SHP77 (cell line): ENCODE measurements at places on chromosomes 4 and X.

DNA sequence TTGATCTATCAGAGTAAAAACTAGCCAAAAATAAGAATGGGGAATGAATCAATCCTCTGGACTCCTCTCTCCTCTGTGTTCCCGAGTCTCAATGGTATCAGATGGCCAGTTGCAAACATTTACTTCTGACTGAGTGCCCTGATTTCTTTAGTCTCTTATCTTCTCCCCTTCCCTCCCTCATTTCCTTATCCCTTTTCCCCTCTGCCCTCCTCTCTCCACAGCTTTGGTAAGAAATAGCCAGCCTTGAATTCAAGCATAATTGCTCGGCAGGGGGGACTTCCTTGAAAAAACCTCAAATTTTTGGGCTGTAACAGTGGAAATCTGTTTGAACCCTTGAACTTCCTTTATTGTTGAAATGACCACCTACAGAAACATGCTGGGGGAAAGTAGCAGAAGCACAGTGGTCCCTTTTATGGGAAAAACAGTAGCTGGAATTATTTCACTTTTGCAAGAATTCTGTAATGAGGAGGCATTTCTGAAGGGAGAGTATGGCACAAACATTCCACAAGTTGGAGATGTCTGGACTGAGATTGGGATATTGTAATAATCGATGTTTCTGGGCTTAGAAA, 40.3 kb downstream of the NHS start:
- no peak for DNase-seq

DNA sequence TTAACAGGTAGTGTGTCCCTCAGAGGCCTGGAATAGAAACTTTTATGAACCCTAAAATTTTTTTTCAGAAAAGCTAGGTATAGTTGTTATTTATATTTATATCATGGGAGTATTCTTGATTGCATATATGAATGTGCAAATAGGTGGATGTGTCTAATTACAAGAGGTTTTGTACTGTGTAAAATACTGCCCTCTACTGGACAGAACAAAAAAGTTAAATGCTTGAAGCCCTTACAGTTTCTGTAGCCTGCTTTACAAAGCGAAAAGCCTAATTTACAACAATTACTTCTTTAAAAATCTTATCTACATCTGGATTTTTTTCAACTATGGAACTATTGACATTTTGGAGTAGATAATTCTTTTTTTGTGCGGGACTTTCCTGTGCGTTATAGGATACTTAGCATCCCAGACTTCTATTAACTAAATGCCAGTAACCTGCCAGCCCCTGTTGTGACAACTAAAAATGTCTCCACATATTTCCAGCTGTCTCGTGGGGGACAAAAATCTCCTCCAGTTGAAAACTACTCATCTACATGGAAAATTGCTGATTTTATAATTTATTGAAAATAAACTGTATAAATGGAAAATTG, 35.1 kb downstream of the ENPEP start:
- DNase-seq = peak; percentile 13

- no peak for DNase-seq
Measured at GRCh38 chrX:46770817-46771163, 11.9 kb upstream of the SLC9A7 start.

- DNase-seq = no peak
Measured at GRCh38 chrX:97529536-97530200, 646.0 kb downstream of the RPA4 start.

DNA sequence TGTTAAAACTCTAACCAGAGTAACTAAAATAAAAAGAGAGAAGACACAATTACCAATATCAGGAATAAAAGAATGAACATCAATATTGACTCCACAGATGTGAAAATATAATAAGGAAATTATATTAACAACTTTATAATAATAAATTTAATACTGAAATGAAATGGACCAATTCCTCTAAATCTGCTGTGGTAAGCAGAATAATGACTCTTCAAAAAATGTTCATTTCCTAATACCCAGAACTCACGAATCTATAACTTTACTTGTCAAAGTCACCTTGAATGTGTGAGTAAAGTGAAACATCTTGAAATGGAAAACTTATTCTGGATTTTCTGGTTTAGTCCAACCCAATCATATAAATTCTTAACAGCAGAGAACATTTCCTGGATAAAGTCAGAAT, 1391.1 kb downstream of the FAM133A start:
- no peak for DNase-seq

GRCh38 chr4:122591196-122591595, 29.7 kb downstream of the IL21 start:
- no peak for DNase-seq

DNA sequence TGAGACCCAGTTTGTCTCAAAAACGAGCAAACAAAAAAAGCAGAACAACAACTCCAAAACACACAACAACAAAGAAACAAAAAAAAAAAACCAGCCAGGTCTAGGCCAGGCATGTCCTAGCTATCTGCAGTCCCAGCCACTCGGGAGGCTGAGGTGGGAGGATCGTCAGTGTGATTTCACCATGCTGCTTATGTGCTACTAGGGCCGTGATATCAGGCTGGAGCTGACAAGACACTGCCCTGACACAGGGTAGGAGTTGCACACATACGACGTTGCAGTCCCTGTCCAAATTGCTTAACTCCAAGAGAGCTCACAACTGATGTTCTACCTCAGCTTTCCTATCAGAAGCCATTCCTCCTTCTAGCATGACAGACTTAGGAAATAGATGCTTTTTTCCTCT, 204.9 kb downstream of the AASDH start:
- DNase-seq = no peak

- DNase-seq = no peak
Measured at GRCh38 chrX:487836-488235, 101.1 kb upstream of the PPP2R3B start.

GRCh38 chr4:121272526-121272925, 108.3 kb downstream of the QRFPR start:
- no peak for DNase-seq

- DNase-seq = no peak
Measured at GRCh38 chr4:99816545-99817308, at the start of gene DAPP1. Gene DAPP1 (plus strand): TSS chr4:99816827. CDS start chr4:99816914, 87 bp downstream.

- no peak for DNase-seq
Measured at GRCh38 chr4:47612116-47613023, 127.3 kb downstream of the ATP10D start.

GRCh38 chrX:50281253-50281652, 76.7 kb downstream of the CCNB3 start:
- DNase-seq = no peak

DNA sequence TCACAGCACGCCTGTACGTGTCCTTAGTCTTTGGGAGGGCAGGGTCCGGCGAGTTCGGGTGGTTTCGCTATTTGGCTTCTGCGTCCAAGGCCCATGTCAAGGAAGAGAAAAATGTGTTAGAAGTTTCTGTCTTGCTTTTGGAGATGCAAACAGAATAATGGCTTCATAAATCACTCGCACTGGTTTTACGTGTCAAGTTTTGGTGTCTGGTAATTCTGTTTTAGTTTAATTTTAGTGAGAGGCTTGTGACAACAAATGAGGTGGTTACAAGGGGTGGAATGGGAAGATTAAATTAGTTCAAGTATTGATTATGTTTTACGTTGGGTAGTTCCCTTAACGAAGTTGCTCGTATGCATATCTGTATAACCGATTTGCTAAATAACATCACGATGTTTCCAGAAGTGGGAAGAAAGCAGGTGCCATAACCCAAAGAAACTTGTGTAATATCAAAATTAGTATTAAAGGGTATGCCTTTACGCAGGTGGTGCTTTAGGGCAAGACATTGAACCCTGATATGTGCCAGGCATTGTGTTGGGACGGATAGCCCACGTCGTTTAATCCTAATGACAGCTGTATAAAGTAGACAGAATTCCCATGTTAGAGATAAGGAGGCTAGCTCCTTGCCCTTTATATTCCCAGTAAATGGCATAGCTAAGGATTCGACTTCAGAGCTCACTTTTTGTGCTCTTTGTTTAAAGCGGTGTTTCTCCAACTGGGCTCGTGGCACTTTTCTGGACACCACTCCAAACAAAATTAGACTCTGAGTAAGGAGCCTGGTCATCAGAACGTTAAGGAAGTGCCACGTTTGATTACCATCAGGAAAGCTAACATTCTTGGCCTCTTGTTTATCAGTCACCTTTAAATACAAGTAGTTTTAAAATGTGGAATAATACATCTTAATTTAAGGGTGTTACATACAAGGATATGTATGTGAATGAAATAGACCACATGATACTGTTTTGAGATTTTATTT, 843 bp downstream of the RPL34 start:
- DNase-seq = no peak

GRCh38 chrX:7090641-7091040, 56.9 kb upstream of the STS start:
- no peak for DNase-seq

GRCh38 chr4:143391895-143392294, 55.2 kb downstream of the GAB1 start:
- no peak for DNase-seq

DNA sequence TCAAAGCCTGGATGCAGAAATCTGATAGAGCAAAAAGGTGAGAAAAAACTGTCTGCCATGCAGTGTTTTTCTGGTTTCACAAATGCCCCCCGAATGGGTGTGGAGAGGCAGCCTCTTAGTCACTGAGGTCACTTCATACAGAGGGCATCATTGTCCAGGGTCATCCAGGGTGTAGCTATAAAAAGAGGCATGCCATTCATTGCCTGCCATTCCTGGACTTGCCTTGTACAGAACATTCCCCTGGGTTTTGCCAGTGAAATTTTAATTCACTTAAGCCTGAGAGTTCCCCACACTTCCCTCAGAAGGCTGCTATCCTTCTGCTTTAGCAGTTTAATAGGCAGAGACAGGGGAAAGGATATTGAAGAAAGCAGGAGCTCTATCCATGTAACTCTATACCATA, 230.3 kb downstream of the UNC5C start:
- no peak for DNase-seq

DNA sequence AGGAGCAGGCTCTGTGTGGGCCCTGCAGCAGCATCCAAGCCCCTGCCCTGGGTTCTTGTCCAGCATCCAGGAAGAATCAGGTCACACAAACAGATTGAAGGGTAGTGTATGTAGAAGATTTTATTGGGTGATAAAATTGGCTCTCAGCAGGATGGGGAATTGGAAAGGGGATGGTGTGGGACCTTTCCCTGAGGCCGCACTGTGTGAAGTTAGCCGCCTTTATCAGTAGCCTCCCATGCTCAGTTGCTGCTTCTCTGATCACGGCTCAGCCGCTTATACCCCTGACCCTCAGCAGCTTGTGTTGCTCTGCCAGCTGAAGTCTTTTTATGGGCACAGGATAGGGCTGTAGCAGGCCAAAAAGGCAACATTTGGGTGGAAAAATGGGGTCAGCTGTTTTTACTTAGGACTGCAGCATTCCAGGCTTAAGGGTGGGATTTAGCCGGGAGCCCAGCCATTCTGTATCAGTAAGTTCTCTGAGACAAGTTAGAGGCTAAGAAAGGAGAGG, 35.2 kb upstream of the CCNG2 start:
- DNase-seq = no peak

DNA sequence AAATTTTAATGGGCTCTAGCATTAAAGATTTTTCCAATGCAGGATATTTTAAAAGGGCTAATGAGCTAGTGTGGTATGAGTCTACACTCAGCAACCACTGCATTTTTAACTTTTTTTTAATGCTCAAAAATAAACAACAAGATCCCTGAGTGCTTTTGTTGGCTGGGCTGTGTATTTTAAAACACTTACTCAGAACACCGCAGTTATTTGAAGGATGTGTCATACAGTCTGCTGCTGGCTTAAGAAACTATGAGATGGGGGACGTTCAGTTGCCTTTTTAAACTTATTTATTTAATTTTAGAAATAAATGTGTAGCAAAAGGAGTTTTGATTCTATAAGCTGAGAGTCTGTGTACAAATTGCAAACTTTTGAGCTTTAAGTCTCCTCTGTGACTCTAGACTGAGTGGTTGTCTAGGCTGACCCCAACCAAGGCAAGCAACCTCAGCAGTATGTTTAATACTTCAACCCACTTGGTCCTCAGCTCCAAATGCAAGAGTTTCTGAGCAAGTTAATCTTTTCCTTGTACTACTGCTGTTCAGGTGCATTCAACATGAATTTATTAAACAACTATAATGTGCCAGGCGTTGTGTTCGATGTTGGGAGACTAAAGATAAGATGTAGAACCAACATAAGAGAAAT, 278.6 kb upstream of the DIPK2B start:
- no peak for DNase-seq

- DNase-seq = no peak
Measured at GRCh38 chrX:31199056-31199839, 127.4 kb upstream of the FTHL17 start.

GRCh38 chr4:73704314-73705055, 35.9 kb upstream of the CXCL8 start:
- peak; percentile 44 for DNase-seq

- DNase-seq = no peak
Measured at GRCh38 chrX:31449081-31449480, 377.2 kb upstream of the FTHL17 start.

DNA sequence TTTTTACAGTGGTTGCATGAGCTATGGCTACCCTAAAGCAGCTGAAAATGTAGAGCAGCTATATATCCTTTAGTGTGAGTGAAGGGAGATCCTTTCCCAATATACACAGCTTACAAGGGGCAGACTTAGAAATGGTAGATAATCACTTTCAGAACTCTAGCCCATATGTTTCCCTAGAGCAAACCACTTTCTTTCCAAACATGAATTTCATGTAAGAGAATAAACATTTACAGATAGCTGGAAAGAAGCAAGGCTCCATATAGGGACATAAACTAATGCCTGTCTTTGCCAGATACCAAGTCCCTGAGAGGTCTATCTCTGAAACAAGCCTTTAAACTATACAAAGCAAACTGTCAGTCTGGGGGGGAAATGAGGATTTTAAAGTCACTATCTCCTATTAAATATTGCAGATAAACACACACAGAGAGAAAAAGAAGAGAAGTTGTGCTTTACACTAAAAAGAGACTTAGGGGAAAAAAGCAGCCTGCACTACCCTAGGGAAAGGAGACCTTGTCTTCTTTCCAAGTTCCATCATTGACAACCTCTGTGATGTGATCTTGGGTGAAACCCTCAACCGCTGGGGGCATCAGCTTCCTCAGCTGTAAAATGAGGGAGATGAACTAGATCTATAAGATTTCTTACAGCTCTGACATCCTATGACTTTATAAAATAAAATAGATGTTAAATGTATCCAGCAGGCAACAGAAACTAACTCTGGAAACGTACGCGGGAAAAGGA, 73.6 kb downstream of the TMEM156 start:
- DNase-seq = no peak

- DNase-seq = no peak
Measured at GRCh38 chr4:102815981-102816380, 11.4 kb downstream of the UBE2D3 start.

DNA sequence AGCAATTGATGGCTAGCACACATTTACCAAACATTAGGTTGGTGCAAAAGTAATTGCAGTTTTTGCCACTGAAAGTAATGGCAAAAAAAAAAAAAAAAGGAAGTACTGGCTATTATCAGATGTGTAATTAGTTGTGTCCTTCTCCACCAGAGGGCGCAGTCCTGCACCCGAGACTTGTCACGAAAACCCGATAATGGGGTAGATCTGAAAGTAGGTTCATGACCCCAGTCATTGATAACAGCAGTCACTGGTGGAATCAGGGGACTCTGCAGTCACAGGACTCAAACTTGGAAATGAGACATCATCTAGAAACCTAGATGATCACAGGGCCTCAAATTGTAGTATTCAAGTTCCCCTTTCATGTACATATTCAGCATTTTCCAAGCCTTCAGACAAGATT, 13.1 kb upstream of the ACOT9 start:
- DNase-seq = peak; percentile 34

- no peak for DNase-seq
Measured at GRCh38 chrX:40091691-40092421, 5.9 kb downstream of the BCOR start.
